IPS DF 6.9 (cell line): ENCODE measurements at places on chromosomes 5 and 9.

- no peaks in the 10 kb centered on the region for H3K27me3 ChIP-seq
- no peak overlapping the region for H3K4me3 ChIP-seq
- no peaks in the 10 kb centered on the region for H3K4me1 ChIP-seq
- no peak for DNase-seq
Measured at GRCh38 chr5:78600687-78601414, 47.7 kb downstream of the LHFPL2 start.

DNA sequence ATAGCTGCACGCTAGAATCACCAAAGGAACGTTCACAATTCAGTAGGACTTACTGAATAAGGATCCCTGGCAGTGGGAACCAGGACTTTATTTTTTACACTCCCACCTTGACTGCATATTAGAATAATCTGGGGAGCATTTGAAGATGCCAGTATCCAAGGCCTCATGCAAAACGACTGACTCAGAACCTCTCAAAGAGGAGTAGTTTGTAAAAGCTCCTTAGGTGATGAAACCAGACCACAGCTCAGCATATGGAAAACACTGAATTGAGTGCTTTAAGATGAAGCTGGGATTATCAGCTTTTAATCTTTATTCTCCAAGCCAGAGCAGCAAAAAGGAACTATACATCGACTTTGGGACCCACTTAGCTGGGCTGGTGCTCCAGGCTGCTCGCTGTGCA, 288.3 kb downstream of the MLLT3 start:
- H3K4me3 ChIP-seq, result no peak overlapping the region
- no peaks in the 10 kb centered on the region for H3K36me3 ChIP-seq
- DNase-seq, result no peak
- H3K4me1 ChIP-seq, result no peaks in the 10 kb centered on the region
- no peaks in the 10 kb centered on the region for H3K27me3 ChIP-seq
- H3K27ac ChIP-seq, result no peak overlapping the region

DNA sequence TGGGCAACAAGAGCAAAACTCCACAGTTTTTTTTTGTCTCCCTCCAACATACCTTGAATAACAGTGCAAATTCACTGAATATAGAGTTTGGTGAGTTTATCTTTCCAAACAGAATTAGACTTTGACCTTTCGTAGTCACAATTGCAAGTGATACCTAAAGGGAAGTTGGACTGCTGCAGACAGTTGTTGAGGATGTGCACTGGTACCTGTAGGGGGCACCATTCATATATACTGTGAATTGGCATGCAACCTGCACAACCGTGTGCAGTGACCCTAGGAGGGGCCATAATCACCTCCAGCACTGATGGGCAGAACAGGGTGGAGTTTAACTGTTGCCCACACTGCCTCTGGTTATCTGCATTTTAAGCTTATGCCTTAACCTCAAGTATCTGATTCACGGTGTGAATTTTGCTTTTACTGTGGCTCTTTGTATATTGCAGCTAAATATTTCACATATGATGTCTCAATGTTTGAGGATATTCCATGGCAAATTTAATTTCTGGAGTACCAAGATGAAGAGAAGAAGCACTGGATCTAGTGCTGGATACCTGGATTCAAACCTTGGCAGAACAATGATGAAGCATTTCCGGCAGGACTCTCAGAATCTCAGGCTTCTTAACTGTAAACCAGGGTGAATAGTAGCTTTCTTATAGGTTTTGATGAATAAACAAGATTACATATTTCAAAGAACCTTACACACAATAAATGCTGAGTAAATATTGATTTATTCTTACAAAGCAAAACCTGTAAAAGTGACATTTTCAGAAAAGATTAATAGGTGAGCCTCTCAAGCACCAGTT, 144.3 kb downstream of the ACTBL2 start:
- no peaks in the 10 kb centered on the region for H3K36me3 ChIP-seq
- H3K27ac ChIP-seq, result no peak overlapping the region
- peak; percentile 60 for DNase-seq
- H3K4me1 ChIP-seq, result no peaks in the 10 kb centered on the region
- H3K4me3 ChIP-seq, result no peak overlapping the region
- H3K27me3 ChIP-seq, result no peaks in the 10 kb centered on the region

GRCh38 chr9:27539479-27540441, 10.1 kb upstream of the MOB3B start:
- no peaks in the 10 kb centered on the region for H3K4me1 ChIP-seq
- no peaks in the 10 kb centered on the region for H3K27me3 ChIP-seq
- no peak overlapping the region for H3K4me3 ChIP-seq
- no peak for DNase-seq
- no peaks in the 10 kb centered on the region; the same call in 1 of the 2 replicates for H3K36me3 ChIP-seq

GRCh38 chr5:33465120-33465519, 24.4 kb downstream of the TARS1 start:
- H3K27me3 ChIP-seq, result no peaks in the 10 kb centered on the region; the same call in 1 of the 2 replicates
- no peak for DNase-seq
- H3K4me3 ChIP-seq, result no peak overlapping the region

- H3K4me3 ChIP-seq, result peak overlapping the region; percentile 88; the same call in 1 of the 2 replicates
- H3K27ac ChIP-seq, result no peak overlapping the region
- peaks cover 8% of the 10 kb centered on the region for H3K4me1 ChIP-seq
- DNase-seq, result no peak
Measured at GRCh38 chr5:54518818-54519508, 1.4 kb downstream of the SNX18 start.

- H3K4me3 ChIP-seq, result no peak overlapping the region
- no peaks in the 10 kb centered on the region for H3K36me3 ChIP-seq
- peaks cover 2% of the 10 kb centered on the region; the same call in 1 of the 2 replicates for H3K4me1 ChIP-seq
- no peaks in the 10 kb centered on the region for H3K27me3 ChIP-seq
- H3K27ac ChIP-seq, result no peak overlapping the region
- DNase-seq, result no peak
Measured at GRCh38 chr5:91727463-91727862, 344.3 kb upstream of the ARRDC3 start.

DNA sequence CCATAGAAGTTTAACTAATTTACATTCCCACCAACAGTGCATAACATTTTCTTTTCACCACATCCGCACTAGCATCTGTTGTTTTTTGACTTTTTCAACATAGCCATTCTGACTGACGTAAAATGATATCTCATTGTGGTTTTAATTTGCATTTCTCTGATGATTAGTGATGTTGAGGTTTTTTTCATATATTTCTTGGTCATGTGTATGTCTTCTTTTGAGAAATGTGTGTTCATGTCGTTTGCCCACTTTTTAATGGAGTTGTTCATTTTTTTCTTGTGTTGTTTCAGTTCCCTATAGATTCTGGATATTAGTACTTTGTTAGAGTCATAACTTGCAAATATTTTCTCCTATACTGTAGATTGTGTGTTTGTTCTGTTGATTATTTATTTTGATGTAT, 163.4 kb downstream of the FER start:
- H3K36me3 ChIP-seq, result no peaks in the 10 kb centered on the region
- H3K27ac ChIP-seq, result no peak overlapping the region
- no peak overlapping the region for H3K4me3 ChIP-seq
- H3K27me3 ChIP-seq, result no peaks in the 10 kb centered on the region
- no peaks in the 10 kb centered on the region for H3K4me1 ChIP-seq
- no peak for DNase-seq

GRCh38 chr5:1016476-1016875, 7.9 kb downstream of the NKD2 start:
- H3K4me3 ChIP-seq, result no peak overlapping the region
- H3K27me3 ChIP-seq, result no peaks in the 10 kb centered on the region
- no peaks in the 10 kb centered on the region for H3K4me1 ChIP-seq
- H3K36me3 ChIP-seq, result no peaks in the 10 kb centered on the region; the same call in 1 of the 2 replicates
- no peak for DNase-seq

DNA sequence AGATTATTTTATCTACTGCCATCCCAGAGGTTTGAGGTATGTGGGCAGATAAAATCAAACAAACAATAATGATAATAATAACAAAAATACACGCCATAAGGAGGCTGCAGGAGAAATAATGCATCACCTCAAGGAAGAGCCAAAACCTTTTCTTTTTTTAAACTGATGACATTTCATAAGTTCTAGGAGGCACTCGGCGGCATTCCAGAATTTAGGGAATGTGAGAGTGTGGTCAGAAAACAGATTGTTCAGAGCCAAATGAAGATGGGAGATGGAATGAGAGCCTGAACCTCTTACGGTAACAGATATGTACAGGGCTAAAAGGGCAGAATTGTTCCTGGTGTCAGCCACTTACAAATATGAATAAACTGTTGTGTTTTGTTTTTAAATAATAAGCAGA, 615.0 kb upstream of the CHD1 start:
- DNase-seq, result no peak
- no peaks in the 10 kb centered on the region for H3K36me3 ChIP-seq
- no peak overlapping the region for H3K27ac ChIP-seq
- no peaks in the 10 kb centered on the region for H3K27me3 ChIP-seq

- no peaks in the 10 kb centered on the region for H3K27me3 ChIP-seq
- H3K4me1 ChIP-seq, result no peaks in the 10 kb centered on the region; the same call in 1 of the 2 replicates
- DNase-seq, result no peak
- H3K27ac ChIP-seq, result no peak overlapping the region
- no peak overlapping the region for H3K4me3 ChIP-seq
Measured at GRCh38 chr5:135174315-135175096, 140.5 kb upstream of the PITX1 start.

GRCh38 chr9:92633614-92634278, 36.2 kb downstream of the IPPK start:
- no peak overlapping the region for H3K27ac ChIP-seq
- H3K27me3 ChIP-seq, result no peaks in the 10 kb centered on the region
- H3K36me3 ChIP-seq, result peaks cover 23% of the 10 kb centered on the region
- H3K4me1 ChIP-seq, result no peaks in the 10 kb centered on the region
- H3K4me3 ChIP-seq, result no peak overlapping the region

DNA sequence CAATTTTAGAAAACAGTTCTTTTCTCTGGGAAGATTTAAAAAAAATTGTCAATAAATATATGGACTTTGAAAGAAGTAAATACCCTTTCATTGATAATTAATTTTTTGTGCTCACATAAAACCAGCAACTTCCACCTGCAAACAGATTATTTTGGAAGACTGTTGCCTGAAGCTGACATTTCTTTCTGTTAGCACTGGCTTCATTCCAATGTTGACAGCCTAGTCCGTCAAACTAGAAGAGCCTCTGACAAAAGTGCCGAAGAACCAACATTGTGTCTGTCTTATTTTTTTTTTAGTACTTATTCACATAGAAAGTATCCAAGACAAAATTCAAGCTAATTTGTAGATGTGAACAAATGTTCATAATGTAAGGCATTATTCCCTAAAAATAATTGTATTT, 108.6 kb upstream of the TMEM161B start:
- no peak for DNase-seq
- no peaks in the 10 kb centered on the region for H3K36me3 ChIP-seq
- no peak overlapping the region for H3K27ac ChIP-seq
- no peaks in the 10 kb centered on the region for H3K27me3 ChIP-seq
- no peak overlapping the region for H3K4me3 ChIP-seq
- H3K4me1 ChIP-seq, result no peaks in the 10 kb centered on the region

DNA sequence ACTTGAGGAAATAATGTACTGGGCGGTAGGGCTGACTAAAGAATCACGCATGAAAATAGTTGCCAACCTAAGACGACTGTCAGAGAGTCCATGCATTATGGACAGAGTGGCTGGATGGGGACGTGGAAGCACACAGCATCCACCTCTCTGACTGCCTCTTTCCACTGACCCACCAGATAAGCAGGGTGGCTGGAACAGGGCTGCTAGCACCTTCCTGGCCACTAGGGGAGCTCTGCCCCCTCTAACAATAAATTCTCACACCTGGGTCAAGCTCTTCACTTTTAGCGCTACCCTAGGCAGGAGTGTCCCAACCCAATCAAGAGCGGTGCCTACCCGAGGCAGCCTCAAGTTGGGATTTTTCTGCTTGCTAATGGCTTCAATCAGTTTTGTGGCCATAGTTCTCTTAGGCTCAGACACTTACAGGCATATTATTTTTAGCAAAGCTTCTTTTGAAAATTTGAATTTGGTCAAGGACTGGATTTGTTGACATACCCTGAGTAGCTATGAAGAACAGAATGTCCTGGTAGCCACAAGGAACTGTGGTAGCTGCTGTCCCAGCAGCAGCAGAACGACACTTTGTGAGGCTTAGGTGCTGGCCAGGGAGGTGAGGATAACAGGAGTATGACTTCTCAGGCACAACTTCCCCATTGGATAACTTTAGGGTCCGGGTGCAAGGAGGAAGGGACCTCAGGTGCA, 6.9 kb upstream of the TPM2 start:
- no peak for DNase-seq
- no peak overlapping the region for H3K4me3 ChIP-seq
- no peaks in the 10 kb centered on the region for H3K27me3 ChIP-seq
- no peak overlapping the region for H3K27ac ChIP-seq
- peaks cover 27% of the 10 kb centered on the region for H3K36me3 ChIP-seq

- H3K36me3 ChIP-seq, result no peaks in the 10 kb centered on the region
- no peak for DNase-seq
- no peak overlapping the region for H3K27ac ChIP-seq
- H3K4me3 ChIP-seq, result no peak overlapping the region
Measured at GRCh38 chr5:61614606-61615005, 282.5 kb downstream of the ZSWIM6 start.

DNA sequence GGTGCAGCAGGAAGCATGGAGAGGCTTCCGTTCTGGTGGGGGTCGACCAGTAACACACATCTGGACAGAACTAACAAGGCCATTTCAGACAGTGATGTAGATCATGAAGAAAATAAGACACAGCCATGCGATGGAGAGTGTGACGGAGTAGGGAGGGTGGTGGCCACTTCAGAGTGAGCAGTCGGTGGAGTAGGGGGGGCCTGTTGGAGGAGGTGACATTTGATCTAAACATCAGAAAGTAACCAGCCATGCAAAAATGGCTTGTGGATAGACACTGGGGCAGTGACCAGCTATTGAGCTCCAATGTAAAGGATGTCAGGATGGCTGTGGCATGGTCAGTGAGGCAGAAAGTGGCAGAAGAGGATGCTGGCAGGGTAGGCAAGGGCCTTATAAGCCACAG, 65.9 kb downstream of the PPARGC1B start:
- H3K27me3 ChIP-seq, result no peaks in the 10 kb centered on the region
- peaks cover 1% of the 10 kb centered on the region; the same call in 1 of the 2 replicates for H3K4me1 ChIP-seq
- H3K36me3 ChIP-seq, result no peaks in the 10 kb centered on the region
- no peak overlapping the region for H3K27ac ChIP-seq
- no peak for DNase-seq

DNA sequence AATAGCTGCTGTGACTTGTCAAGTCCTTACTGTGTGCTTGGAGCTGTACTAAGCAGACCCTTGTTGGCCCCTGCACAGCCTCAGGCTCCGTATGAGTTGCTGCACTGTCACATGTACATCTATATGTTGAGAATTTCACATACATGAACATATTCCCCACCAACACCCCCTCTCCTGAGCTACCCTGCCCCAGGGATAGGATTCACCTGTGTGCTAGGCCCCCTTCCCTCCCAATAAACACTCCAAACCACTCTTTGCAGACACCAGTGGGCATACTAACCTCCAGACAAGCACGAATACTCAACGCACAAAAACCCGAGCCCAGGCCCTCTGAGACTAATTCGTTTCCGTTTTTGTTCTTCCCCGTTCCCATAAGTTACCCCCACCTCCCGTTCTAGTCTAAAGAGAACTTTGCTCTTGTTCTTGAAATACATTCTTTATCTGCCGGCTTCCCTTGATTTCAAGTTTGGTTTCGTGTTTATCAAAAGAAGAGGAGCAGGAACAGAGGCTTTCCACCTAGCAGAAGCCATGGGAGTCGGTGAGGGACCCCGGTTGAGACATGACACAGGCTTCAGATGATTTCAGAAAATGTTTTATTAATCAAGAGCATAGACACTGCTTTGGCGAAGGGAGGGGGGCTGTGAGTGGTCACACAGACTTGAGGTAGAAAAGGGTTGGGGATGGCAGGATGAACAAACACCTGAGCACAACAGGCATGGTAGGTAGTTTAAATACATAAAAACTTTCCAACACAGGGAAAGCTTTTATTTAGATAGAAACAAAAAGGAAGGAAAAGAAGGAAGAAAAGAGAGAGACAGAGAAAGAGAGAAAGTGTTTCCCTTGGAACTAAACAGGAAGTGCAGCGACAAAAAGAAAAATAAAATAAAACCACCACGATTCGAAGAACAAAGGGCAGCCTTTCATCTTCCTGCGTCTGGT, 3.4 kb downstream of the HAND1 start:
- H3K27ac ChIP-seq, result no peak overlapping the region
- peaks cover 13% of the 10 kb centered on the region for H3K4me1 ChIP-seq
- no peaks in the 10 kb centered on the region for H3K36me3 ChIP-seq
- peaks cover 89% of the 10 kb centered on the region for H3K27me3 ChIP-seq
- H3K4me3 ChIP-seq, result no peak overlapping the region
